ENCODE measurements at places on chromosomes 6 and 20.

DNA sequence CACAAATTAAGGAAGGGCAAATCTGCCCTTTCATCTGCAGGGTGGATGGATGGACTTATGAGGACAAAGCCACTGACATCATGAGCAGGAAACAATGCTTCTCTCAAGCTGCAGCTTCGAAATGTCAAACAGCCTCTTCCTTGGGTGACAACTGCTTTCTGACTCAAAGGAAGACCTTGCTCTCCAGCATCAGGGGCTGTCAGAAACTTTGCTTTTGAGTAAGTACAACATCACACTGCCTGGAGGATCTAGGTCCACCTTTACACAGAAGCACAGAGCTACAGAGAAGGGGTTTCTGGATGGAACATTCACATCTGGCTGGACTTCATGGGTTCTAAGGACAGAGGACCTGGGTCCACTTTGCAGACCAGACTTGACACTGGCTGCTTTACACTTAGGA is 5.9 kb downstream of the CST1 start:
- no peak for DNase-seq

DNA sequence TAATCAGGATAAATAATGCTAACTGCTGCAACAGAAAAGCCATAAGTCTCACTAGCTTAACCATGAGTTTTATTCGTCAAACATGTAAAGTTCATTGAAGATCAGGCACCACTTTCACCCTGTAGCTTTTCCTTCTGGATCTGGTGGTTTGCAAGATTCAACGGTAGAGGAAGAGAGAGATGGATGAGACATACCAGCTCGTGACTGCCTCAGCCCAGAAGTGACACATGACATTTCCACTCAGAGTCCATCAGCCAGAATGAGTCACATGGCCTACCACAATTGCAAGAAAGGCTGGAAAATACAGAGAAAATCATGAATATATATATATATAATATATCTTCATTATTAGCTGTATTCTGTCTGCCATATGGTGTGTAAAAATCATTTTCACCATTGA is 29.0 kb downstream of the SPTLC3 start:
- no peak for DNase-seq

DNA sequence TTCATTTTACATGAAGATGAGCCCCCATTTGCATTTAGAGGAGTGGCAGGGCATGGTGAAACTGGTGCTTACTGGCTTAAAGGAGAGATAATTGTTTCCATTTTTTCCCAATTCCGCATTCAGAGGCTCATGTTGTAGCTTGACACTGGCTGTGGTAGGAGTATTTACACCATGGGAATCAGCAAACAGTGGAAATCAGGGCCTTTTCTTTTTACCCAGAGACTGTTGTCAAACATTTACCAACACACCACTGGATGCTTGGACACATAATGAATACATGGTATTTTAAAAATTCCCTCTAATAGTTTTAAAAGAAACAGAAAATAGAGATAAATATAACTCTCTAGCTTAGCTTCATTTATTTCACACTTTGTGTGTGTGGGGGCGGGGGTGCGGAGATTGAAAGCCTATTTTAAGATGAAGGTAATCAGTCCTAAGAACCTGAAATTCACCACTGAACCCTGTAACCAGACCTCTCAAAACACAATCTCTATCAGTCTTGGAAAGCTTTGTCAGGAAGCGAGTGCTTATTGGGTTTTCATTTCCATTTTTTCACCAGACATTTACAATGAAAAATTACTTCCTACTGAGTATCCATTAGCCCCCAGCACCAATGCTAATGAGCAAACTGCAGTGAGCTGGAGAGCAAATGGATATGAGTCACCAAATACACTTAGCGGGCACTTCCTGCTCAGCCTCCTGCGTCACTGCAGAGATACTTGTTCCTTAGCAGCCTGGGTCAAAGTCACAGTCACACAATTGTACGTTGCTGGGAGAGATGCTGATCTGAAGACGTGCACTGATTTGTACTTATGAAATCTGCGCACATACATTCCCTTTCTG is 532.0 kb downstream of the BCKDHB start:
- no peak for DNase-seq

DNA sequence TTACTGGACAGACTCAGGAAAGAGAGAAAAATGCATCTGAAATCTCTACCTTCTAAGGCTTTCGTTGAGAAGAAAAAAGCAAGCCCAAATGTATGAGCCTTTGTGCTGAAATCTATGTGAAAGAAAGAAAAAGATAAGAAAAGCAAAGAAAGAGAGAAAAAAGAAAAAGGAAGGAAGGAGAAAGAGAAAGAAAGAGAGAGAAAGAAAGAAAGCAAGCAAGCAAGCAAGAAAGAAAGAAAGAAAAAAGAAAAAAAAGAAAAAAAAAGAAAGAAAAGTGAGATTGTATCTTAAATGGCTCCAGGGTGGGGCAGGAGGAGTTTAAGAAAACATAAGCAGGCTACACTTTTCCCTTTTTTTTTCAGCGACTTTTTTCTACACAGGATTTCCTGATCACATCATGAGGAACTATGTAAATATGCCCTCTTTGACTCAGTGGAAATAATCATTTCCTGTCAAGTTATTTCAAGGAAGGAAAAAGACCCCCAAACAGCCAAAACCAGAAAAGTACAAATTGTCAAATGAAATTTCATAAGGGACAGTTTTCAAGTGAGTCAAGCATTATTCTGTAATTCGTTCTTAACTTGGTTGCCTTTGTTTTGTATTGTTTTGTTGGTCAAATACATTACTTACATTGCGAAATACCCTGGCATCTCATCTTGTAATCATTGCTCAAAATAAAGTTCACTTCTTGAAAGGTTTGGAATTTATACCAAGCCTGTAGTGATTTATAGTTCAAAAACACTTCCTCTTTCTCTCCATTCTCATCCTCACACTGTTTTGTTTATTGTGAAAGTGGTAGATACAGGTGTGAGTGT is 79.5 kb upstream of the RNF217 start:
- no peak for DNase-seq

DNA sequence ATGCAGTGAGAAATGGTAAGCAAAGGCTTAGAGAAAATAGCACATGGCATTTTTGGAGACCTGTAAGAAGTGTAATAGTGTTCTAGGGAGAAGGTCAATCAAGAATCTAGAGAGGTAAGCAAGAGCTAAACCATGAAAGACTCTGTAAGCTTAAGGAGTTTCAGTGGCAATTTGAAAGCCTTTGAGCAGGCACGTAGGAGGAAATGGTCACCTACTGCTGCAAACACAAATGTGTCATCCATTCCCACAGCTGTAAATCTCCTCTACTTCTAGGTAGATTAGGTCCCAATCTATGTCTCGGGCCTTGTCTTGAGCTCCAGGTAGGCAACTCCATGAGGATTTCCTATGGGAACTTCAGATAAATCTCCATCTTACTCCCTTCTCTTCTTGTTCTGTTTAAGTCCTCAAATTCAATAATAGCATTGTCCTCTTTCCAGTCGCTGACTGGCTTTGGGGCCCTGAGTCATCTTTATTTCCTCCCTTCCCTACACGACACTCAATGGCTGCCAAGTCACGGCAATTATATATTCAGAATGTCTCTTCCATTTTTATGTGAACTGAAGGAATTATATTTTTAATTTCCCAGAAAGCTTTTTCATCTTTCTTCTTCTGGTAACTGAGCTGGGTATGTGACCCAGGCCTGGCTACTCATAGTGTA is 24.2 kb upstream of the PAQR8 start:
- no peak for DNase-seq

Measured in activated CD4-positive, alpha-beta T cell treated with anti-CD3 and anti-CD28 coated beads for 24 hours (primary cell).